AG20443 (cell line): ENCODE measurements at places on chromosomes 13 and 19.

- DNase-seq, result no peak
Observed at GRCh38 chr13:100537951-100538462, 50.6 kb downstream of the GGACT start.

DNA sequence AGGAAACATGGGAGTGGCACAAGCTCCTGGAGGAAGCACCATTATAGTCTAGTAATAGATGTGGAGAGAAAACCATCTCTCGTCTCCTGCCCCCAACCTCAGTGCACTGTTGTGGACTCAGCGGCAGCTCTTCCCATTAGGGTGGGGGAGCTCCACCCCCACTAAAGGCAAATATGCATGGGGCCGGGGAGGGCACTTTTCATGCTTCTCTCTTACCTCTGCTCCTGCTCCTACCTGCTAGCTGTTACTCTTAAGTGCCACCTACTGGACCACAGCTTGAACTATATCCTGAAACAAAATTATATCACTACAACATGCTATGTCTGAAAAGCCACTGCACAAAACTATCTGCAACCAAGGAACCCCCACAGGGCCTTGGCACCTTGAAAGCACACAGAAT lies 112.6 kb upstream of the DACH1 start:
- no peak for DNase-seq

DNA sequence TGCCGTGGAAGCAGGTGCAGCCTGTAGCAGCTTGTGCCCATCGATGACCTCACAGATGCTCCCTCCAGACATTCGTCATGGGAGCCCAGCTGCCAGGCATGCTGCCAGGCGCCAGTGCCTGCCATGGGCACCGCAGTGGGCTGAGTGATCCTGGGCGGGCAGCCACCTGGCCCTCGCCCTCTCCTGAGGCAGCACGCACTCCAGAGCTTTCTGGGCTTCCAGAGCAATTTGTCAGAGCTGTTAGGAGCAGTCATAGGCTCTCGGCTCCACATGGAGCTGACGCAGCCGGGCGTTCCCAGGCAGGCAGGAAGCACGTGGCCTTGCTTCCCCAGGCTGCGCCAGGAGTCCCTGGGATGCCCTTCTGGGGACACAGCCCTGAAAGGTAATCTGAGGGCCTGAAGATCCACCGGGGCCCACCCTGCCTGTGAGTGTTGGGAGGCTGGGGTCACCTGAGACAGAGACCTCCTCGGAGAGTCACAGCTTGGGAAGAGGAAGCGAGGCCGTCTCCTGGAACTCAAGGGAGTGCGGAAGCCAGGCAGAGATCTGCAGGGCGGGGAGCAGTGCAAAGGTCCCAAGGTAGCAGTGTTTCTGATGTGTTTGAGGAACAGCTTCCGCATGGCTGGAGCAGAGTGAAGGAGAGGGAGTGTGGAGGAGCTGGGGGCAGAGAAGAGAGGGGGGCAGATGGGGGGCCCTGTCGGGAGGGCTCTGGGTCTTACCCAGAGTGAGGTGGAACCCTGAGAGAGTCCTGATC lies 50.6 kb downstream of the DPF1 start:
- DNase-seq, result peak; percentile 67

GRCh38 chr13:95921485-95921884 lies 131.7 kb downstream of the UGGT2 start:
- no peak for DNase-seq

DNA sequence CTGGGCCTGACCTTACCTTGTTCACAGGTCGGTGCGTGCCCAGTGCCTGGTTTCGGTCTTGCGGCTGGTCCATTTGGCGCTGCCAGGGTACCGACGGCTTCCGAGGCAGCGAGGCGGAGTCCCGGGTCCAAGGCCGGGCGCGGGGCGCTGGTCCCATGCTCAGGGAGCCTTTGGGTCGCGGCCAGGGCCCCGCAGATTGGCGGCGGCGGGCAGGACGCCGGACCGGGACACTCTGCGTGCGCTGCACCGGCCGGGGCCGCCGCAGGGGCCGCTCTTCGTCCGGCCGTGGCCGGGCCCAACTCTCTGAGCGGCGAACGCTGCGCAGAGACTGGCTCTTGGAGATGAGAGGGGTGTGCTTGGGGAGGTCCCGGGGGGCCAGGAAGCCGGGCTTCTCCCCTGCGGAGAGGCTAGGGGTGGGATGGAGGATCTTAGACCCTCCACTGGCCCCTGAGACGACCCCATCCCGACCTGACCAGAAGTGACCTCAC lies 3.4 kb upstream of the WIZ start:
- peak; percentile 76 for DNase-seq

DNA sequence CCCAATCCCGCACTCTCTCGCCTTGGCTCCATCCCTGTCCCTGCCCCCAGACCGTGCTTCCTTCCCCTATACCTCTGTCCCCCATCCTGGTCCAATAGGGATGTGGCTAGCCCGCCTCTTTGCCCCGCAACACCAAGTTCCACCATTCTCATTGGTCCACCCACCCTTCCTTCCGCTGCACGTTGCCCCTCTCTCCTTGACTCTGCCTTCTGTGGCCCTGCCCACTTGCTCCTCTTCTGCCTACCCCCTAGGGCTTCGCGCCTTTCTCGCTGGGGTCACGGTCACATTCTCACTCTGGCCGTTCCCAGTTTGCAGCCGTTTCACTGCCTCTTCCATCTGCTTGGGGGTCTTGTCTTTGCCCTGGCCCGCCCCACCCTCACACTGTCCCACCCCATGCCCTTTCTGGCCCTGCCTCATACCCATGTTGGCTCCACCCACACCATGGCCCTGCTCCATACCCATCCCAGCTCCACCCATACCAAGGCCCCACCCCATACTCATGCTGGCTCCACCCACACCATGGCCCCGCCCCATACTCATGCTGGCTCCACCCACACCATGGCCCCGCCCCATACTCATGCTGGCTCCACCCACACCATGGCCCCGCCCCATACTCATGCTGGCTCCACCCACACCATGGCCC lies 4.5 kb upstream of the ARHGAP45 start:
- no peak for DNase-seq

DNA sequence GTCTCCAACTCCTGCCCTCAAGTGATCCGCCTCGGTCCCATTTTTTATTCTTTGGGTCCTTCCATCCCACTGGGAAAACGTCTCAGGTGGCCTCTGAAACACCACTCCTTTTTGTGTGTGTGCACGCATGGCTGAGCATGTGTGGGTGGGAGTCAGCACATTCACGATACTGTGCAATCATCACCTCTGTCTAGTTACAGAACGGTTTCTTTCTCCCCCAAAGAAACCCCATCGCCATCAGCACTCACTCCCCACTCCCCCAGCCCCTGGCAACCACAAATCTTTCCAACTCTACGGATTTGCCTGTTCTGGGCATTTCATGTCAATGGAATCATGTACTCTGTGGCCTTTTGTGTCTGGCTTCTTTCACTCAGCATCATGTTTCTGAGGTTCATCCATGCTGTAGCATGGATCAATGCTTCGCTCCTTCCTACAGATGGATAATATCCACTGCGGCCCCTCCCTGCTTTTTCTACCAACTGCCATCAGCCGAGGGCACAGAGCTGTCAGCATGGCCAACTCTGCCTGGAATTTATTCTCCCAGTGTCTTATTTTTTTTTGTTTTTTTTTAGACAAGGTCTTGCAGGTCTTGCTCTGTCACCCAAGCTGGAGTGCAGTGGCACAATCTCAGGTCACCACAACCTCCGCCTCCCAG lies 9.7 kb downstream of the F2RL3 start:
- no peak for DNase-seq

DNA sequence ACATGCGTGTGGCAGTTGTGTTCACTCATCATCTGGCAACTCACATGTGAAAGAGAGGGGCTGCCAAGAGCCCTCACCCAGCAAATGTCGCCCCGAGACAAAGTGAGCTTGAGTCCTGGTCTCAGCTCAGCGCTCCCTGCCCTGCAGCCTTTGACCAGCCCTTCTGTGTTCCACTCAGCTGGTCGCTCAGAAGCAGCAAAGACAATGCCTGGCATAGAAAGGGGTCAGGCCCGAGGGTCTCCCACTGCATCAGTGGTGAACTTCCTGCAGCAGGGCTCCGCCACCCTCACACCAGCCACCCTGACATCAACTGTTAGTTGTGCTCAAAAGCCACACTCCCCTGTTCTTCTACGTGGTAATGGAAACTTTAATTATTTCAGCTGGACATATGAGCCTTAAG lies 68.0 kb downstream of the SLC7A1 start:
- DNase-seq, result no peak

GRCh38 chr13:21106089-21106488 lies 44.7 kb upstream of the LATS2 start:
- peak; percentile 83 for DNase-seq
